IMR-90 (cell line): ENCODE measurements at places on chromosomes 13 and 19.

GRCh38 chr19:19106056-19106551, 32.2 kb downstream of the TMEM161A start:
- no peak overlapping the region for H3K4me3 ChIP-seq
- H3K27ac ChIP-seq: peak overlapping the region; percentile 40; the same call in 1 of the 2 replicates
- no peaks in the 10 kb centered on the region for H3K27me3 ChIP-seq
- no peaks in the 10 kb centered on the region for H3K36me3 ChIP-seq

DNA sequence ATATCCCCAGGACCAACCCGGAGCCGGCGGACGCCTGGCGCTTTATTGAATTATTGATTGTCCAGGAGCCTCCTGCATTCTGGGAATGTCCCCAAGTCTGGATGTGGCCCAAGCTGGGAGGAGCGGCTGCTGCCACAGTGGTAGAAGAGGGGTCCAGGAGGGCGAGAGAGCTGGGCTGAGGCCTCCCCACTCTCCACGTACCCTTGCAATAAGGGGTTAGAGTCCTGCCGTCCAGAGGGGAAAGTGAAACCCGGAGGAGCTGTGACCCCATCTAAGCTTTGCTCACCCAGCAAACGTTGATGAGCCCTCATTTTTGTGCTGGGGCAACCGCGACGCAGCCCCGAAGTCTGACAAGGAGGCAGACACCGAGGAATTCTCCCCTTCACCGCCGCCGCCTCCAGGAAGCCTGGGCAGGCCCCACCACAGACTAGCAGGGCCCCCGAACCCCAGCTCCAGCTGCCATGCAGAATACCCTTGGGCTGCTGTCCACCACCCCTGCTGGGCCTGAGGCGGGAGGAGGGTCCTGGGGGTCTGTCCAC, 1.4 kb upstream of the C2CD4C start:
- DNase-seq: no peak
- H3K36me3 ChIP-seq: no peaks in the 10 kb centered on the region
- no peaks in the 10 kb centered on the region for H3K4me1 ChIP-seq
- no peak overlapping the region for H3K4me3 ChIP-seq
- H3K27ac ChIP-seq: no peak overlapping the region

GRCh38 chr13:79382545-79383275, 23.3 kb downstream of the RBM26 start:
- no peak for DNase-seq
- no peak overlapping the region for H3K27ac ChIP-seq
- no peak overlapping the region for H3K4me3 ChIP-seq

DNA sequence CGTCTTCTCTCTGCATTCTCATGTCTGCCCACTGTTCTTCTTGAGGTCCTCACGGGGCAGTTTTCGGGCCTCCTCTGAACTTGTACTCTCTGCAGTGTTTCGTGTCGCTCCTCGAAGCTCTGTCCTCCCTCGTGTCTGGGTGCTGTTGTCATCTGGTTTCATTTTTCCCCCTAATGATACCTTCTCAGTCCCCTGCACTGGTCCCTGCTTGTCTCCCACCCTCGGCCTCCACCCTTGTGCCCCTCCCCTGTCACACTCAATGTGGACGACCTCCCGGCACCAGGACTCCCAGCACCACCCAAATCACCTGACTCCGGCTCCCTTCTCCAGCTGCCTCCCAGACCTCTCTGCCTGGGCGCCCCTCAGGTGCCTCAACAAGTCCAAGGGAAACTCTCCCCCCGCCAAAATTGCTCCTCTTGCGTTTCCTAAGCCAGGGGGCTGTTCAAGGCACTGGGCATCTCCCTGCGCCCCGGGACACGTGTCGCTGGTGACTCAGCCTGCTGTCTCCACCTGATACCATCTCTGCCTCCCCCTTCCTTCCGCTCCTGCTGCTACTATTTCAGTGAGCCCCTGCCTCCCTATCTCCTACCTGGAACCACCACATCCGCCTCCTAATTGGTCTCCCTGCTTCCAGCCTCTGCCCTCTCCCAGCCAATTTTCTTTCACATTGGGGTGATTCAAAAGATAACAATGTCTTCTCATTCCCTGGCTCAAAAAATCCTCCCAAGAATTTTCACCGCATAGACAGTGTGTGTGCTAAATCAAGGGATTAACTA, 49.5 kb downstream of the RFX2 start:
- no peak overlapping the region for H3K4me3 ChIP-seq
- H3K4me1 ChIP-seq: peaks cover 23% of the 10 kb centered on the region
- peak; percentile 16 for DNase-seq
- H3K36me3 ChIP-seq: no peaks in the 10 kb centered on the region

DNA sequence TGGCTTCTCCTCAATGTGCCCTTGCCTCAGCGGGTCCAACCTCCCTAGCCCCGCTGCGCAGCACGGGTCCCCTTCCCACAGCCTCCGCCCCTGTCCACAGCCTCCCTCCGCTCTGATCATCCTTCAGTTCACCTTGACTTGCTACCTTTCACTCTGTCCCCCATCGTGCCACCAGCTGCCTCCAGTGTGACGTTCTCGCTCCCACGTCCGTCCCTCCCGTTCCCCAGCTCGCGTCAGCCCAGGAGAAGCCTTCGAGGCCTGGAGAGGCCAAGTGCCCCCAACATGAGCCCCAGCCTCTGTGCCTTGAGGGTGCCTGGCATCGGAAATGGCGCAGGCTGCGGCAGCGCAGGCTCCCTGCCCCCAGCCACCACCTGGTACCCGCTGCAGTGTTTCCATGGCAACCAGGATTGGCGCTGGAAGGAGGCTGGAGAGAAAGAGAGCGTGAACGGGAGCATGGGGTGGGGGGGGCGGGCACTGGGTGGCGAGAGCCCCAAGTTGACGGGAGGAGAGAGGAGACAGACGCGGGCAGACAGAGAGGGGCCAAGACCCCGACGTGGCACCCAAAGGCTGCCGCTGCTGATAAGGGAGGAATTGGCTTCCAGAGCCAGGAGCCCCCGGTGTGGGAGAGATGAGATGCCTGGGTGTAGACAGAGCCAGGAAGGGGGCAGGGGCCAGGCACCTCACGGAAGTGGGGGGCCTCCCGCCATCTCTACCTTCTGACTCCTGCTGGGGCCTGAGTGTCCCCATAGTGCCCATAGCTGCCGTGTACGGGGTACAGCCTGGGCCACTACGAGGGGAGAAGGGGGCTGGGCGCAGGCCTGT, 844 bp upstream of the ASPDH start:
- no peaks in the 10 kb centered on the region for H3K36me3 ChIP-seq
- H3K4me1 ChIP-seq: peaks cover 3% of the 10 kb centered on the region
- no peak overlapping the region for H3K4me3 ChIP-seq
- no peak overlapping the region for H3K27ac ChIP-seq

GRCh38 chr19:48629297-48629598, 7.9 kb downstream of the DBP start:
- H3K27me3 ChIP-seq: no peaks in the 10 kb centered on the region
- peaks cover 6% of the 10 kb centered on the region; the same call in 1 of the 2 replicates for H3K36me3 ChIP-seq
- H3K4me1 ChIP-seq: peaks cover 34% of the 10 kb centered on the region
- H3K4me3 ChIP-seq: no peak overlapping the region
